ENCODE measurements at places on chromosomes 4 and X. TPM values are rescaled to one million over a fixed set of nuclear protein-coding genes. Genes with fewer than 3 reads are reported as not detected.

The CXCL11 gene
- 0.68 TPM for total RNA-seq

The VCX gene
- not detected for total RNA-seq

The TIGD2 gene
- 19.6 TPM for total RNA-seq

The NPY2R gene
- total RNA-seq = not detected

The TMPRSS11E gene
- 14.5 TPM for total RNA-seq

The RPA4 gene
- total RNA-seq = 0.34 TPM

The SYN1 gene
- total RNA-seq = 0.07 TPM
